ENCODE measurements at places on chromosomes 16 and 17. TPM values are rescaled to one million over a fixed set of nuclear protein-coding genes. Genes with fewer than 3 reads are reported as not detected.
A peak's percentile ranks its signal among the peaks of the same experiment; 100 is the strongest.

The TLCD2 gene
- 0.12 TPM for total RNA-seq

The KRT39 gene
- not detected for total RNA-seq

The CFAP97D1 gene
- total RNA-seq, result not detected

DNA sequence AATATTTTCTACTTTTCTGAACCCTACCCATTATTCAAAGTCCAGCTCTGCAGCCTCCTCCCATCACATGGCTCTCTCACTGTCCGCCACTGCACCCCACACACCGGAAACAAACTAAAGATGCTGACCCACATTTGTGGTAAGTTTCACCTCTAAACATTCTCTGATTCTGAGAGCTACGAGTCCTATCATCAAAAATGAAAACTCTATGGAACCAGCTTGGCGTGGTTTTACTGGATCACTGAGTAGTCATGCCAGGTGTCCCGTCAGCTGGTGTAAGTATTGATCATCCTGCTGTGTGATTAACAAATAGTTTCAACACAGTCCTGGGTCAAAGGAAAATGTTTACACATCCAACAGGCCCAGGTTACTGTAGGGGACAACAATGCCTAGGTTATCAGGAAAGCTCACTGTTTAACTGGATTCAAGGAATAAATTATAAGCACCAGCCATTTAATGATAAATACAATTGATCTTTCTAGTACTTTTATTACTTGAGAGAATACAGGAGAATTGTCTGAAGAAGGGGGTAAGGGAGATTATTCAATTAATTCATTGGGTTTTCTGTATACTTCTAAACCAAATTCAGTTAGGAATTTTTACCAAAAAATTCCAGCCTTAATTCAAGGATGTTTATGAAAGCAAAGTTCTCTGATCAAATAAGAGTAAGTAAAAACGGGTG, 33.9 kb downstream of the CYTH1 start:
- peaks cover 44% of the 10 kb centered on the region for H3K36me3 ChIP-seq
- H3K27ac ChIP-seq, result peak overlapping the region; percentile 87
- H3K27me3 ChIP-seq, result no peaks in the 10 kb centered on the region
- H3K4me3 ChIP-seq, result peak overlapping the region; percentile 69
- peak; percentile 65 for DNase-seq

DNA sequence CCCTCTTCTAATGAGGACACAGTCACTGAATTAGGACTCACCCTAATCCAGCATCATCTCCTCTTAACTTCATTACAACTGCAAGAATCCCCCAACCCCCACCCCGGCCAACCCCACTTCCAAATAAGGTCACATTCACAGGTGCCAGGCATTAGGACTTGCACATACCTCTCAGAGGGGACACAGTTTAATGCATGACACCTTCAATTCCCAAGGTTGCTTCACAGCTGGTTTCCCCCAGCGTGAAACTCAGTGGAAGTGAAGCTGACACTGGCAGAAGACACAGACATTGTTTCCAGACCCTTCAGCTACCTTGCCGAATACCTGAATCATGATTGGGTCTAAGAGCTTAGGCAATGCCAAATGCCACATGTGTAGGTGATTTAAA, 217.0 kb upstream of the DYNLRB2 start:
- DNase-seq, result no peak
- H3K36me3 ChIP-seq, result no peaks in the 10 kb centered on the region
- no peaks in the 10 kb centered on the region for H3K4me1 ChIP-seq
- H3K27me3 ChIP-seq, result peaks cover 5% of the 10 kb centered on the region

GRCh38 chr16:3149193-3149530, 14.3 kb downstream of the ZNF213 start:
- no peak for DNase-seq
- H3K4me3 ChIP-seq, result peak overlapping the region; percentile 58
- peaks cover 16% of the 10 kb centered on the region for H3K27me3 ChIP-seq

- H3K4me3 ChIP-seq, result no peak overlapping the region
- no peaks in the 10 kb centered on the region for H3K4me1 ChIP-seq
- no peak overlapping the region for H3K27ac ChIP-seq
Observed at GRCh38 chr16:64356267-64356666, 765.6 kb downstream of the CDH11 start.

DNA sequence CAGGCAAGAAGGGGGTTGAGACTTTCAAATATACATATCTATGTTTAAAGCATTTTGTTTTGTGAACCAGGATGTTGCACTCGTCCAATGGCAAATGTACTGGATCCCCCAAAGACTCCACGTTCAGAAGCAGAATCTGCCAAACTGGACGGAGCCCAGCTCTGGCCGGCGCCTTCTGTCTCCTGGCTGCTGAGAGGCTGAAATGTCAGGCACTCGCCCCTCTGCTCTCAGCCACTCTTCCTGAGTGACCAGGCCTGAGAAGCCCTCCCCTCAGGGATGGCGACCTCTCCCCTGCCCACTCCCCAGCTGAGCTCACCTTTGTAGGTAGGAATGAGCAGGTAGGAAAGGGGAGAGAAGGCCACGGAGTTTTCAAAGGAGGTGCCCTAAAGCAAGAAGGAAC, 187.5 kb upstream of the FOXF1 start:
- no peak overlapping the region for H3K27ac ChIP-seq
- no peaks in the 10 kb centered on the region for H3K4me1 ChIP-seq
- no peak overlapping the region for H3K4me3 ChIP-seq
- H3K27me3 ChIP-seq, result no peaks in the 10 kb centered on the region
- no peak for DNase-seq
- no peaks in the 10 kb centered on the region for H3K36me3 ChIP-seq

DNA sequence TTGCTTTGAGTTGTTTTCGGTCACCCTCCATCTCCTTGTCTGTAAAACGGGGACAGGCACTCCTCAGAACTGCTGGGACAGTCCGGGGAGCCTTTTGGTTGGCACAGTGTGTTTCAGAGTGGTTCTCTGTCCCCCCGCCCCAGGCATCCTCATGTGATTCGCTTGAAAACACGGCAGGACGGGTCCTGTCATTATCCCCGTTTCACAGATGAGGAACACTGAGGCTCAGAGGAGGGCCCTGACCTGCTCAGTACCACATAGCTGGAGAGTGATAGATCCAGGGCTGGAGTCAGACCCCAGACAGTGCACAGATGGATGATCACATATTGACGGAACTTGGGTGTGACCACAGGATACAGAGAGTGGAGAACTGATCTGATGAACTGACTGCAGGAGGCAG, 13.5 kb upstream of the ADGRG1 start:
- no peak for DNase-seq
- H3K4me3 ChIP-seq, result no peak overlapping the region
- no peaks in the 10 kb centered on the region for H3K27me3 ChIP-seq

GRCh38 chr17:53141731-53142130, 681.0 kb upstream of the KIF2B start:
- no peak for DNase-seq
- no peaks in the 10 kb centered on the region for H3K27me3 ChIP-seq
- H3K27ac ChIP-seq, result no peak overlapping the region
- no peaks in the 10 kb centered on the region for H3K36me3 ChIP-seq
- H3K4me1 ChIP-seq, result no peaks in the 10 kb centered on the region
- H3K4me3 ChIP-seq, result no peak overlapping the region
